ENCODE measurements at places on chromosomes 2 and 18.

- no peak for DNase-seq
These were observed 58.6 kb downstream of the TMEM17 start for GRCh38 chr2:62447411-62447810.

DNA sequence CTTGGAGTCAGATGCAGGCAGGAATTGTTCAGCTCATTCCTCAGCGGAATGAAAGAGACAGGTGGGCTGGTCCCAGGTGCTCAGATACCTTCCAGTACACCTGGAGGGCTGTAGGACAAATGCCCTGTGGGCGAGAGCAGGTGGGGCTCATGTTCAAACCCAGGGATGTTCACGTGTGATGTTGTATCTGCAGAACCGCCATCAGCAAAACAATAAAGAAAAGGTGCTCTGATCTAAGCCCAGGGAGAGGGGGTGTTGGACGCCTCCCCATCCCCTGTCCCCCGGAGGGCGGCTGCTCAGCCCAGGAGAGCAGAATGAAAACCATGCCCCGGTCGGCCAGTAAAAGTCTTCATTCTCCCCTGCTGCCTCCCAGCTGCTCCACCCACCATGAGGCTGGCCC lies 197.4 kb downstream of the HAUS1 start:
- no peak for DNase-seq

DNA sequence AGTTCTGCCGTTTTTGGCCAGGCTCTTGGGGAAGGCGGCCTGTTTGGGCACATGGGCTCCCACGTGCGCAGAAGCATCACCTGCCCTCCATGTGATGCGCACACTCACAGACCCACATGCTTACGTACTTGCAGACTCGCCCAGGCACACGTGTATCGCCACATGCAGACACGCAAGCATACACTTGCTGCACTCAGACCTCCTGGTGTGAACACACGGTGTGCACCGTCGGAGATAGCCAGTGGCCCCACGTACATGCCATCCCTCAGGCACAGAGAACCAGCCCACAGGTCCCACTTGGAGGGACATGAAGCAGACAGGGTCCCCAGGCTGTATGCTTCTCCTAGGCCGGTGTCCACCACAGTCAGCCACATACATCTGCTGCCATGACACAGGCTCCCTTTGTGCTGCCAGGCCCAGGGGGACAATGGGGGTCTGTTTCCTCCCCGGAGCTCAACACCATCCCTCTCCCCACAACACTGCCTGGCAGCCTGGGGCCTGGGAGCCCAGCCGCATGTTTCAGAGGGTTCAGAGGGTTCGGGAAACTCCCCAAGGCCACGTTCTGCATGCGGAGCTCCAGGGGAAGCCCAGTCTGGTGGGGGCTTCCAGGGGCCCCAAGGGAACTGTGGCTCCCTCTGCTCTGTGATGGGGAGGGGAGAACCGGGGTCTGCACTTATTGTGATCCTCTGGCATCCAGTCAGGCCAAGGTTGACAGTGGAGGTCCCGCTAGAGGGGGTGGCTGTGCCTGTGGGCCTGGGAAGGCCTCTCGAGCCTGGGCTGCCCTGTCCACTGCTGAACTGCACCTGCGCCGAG lies 208.1 kb upstream of the HAAO start:
- no peak for DNase-seq

DNA sequence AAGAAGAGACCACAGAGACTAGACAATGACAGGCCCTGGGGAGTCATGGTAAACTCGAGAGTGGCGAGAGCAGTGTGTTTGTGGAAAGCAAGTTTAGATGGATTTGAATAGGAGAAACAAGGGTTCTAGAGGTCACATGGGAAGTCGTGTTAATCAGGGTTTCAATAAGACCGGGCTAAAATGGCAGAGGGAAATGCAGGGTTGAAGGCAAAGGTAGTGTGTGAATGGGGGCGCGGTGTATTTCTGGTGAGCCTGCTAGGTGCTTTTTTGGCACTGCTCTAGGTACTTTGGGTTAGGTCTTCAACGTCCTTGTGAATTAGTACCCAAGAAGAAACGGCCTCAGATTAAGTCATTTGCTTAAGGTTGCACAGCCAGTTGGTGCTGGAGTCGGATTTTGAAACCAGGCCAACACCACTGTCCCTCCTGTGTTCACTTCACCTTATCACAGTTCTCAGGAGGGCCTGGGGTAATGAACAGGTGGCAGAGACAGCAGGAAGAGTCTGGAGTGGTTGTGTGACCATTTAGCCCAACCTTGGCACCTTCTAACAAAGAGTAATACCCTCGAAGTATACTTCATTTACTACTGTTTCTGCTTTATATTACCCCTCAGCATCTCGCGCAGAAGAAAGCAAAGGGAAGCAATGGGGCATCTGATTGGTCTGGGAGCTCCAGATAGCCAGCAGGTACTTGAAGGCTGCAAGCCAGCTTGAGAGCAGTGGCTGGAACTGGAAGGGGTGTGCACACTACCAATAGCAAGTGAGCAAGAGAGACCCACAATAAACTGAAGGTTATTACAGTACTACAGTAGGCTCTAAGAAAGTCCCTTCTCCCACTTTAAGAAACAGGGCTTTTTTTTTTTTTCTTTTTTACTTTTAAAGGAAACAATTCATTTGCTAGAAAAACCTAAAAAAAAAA lies 33.4 kb upstream of the GAREM2 start:
- no peak for DNase-seq

DNA sequence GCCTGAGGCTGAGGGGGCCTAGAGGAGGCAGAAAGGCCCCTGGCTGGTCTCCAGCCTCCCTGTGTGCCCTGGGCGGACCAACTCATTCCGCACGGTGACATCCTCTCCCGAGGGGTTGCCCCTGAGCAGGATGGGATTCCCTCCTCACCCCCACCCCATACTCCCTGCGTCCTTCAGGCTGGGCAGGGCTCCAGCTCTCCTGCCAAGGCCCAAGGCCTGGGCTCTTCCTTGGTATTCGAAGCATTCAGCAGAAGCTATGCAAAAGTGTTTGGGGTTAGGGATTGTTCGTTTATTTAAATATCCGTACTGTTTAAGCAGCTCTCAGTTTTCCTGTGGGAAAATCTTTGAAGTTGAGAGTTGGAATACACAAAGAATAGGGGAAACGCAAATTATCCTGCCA lies 113.1 kb upstream of the RAB12 start:
- no peak for DNase-seq

- DNase-seq = no peak
These were observed 38.2 kb downstream of the LMAN2L start for GRCh38 chr2:96701636-96702035.

DNA sequence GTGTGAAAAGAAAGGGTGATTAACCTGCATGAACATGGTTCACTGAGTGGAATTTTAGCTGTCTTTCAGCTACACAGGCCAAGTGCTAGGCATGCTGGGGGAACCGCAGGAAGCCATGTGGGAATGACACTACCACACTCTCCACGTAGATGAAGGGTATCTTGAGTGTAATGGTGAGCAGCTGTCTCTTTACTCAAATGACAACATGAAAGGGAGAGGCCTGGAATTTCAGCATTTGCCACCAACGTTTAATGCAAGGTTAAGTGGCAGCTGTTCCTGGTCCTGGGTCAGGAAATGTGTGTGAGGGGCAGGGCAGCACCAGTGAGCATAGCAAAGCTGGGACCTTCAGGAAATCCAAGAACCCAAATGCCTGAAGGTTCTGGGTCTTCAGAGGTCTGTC lies 588.4 kb downstream of the SLC4A3 start:
- DNase-seq = no peak

DNA sequence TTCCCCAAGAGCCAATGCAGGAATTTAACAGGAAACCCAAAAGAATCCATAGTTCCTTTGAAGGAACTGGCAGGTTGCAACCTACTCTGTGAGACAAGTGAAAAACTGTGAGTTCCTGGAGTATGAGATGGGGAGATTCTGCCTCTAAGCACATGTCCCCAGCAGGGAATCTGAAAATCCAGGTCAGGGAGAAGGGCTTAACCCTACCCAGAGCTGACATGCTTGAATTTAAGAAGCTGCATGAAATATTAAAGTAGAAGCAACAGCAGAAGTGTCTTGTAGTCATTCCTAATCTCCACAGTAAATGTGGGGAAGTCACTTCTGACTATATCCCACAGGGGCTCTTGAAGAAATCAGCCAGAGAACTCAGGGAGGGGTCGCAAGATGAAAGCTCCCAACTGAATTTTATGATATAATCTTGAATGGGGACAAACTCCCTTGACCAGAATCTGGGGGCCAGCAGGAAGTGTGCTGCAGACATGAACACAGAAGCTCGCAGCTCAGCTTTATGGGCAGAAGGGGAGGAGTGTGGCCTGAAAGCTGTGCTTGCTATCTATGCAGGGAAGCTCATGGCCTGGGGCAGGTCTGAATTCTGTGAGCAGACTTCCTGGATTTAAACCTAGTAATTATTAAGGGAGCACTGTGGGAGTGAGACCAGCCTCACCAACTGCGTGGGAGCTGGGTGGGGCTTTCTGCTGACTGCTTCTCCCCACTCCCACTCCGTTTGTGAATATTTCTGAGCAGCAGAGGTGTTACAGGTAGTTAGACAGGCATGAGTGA lies 184.1 kb upstream of the KYNU start:
- DNase-seq = no peak

GRCh38 chr2:210899131-210899530 lies 342.7 kb downstream of the CPS1 start:
- no peak for DNase-seq

DNA sequence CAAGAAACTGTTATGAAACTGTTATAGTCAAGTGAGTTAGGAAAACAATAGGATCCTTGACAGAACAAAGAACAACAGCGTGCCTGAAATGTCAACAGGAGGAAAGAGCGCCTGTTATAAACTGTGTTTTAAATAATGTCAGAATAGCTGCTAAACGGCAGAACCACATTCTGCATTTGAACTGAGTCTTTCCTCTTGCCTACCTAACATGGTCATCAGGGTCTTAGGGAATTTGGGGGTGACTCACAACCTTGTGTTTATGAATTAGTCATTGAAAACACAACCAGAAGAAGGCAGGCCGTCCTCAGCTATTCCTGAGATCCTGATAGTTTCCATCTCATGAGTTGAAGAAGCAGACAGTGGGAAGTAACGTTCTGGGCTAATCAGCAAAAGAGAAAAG lies 222.0 kb upstream of the FN1 start:
- no peak for DNase-seq

DNA sequence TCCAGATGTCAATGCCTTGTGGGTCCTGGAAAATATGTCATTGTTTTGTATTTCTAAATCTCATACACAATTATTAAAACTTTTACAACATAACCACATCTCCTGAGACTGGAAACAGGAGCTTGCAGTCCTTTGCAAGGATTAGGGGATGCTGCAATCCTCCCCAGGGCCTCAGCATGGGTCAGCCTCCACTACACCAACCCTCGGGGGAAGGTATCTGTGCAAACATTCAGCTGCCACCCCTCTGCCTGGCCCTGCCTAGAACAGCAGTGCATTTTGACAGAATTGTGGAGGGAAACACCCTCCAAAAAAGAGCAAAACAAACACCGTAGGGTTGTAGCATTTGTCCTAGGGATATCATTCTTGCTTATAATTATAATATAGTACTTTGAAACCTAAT lies 4.2 kb upstream of the UPP2 start:
- DNase-seq = no peak

GRCh38 chr2:233754872-233755611 lies 5.0 kb upstream of the UGT1A1 start:
- no peak for DNase-seq

DNA sequence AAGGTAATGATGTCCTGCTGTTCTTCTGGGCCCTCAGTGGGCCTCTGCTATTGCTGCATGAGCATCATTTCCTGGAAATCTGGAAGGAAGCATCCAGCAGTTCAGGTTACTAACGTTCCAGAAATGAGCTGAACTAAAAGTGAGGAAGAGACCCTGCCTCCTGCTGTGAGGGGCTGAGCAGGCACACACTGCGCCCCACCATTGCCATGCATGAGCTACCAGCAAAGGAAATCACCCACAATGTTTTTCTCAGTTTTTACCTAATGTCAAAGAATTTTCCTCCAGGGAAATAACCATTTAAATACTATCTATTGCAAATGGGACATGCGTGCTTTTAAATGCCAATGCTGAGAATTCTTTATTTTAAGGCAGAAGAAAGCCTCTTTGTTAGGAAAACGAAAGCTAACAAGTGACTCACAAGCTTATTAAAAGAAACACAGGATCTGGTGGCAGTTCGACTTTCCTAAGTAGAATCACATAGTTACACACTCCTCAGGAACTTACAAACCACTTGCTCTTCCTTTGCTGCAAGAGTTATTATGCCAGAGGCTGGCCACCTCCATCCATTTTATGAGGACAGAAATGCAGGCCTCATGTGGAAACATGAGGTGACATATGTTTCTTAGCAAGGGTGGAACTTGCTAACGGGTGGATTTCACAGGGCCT lies 152.6 kb upstream of the TTC39C start:
- no peak for DNase-seq

Data from NCI-H526 treated with DMSO at 0.1 percent for 48 hours (cell line).